Upper lobe of right lung (tissue), 1 donor: ENCODE measurements at places on chromosomes 5 and 9. TPM values are rescaled to one million over a fixed set of nuclear protein-coding genes. Genes with fewer than 3 reads are reported as not detected.

DNA sequence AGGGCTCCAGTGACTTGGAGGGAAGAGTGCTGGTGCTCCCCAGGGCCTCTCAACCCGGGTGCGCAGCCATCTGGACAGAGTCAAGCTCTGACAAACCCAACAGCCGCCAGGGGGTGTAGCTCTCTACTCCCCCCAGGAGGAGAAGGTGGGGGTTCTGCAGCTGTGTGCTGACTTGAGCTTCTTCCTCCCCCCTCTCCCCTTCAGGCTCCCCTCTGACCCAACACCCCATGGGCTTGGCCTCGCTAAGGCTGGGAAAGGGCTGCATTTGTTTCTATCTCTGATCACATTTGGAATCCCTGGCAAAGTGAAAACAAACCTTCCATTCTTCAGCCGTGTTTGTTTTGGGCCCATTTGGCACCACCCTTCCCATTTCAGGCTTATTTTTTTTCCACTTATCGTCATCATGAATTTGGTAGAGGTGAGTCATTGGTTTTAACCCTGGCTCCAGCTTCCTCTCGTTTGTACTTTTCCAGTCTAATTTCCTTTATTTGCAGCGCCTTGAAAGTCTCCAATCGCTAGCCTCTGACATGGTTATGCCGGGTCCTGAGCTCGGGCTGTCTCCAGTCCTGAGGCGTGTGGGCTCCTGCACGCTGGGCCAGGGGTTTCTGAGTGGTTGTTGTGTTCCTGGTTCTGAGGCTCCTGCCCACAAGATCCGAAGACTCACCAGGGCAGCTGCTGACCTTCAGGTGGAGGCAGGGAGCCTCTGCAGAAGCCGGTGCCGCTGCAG lies 36.1 kb downstream of the DAP start:
- no peak for DNase-seq

GRCh38 chr9:127825319-127826051 lies 22.8 kb downstream of the FPGS start:
- peak; percentile 78 for DNase-seq

- peak; percentile 67 for DNase-seq
Observed at GRCh38 chr5:14663734-14664269, 716 bp upstream of the OTULIN start.

DNA sequence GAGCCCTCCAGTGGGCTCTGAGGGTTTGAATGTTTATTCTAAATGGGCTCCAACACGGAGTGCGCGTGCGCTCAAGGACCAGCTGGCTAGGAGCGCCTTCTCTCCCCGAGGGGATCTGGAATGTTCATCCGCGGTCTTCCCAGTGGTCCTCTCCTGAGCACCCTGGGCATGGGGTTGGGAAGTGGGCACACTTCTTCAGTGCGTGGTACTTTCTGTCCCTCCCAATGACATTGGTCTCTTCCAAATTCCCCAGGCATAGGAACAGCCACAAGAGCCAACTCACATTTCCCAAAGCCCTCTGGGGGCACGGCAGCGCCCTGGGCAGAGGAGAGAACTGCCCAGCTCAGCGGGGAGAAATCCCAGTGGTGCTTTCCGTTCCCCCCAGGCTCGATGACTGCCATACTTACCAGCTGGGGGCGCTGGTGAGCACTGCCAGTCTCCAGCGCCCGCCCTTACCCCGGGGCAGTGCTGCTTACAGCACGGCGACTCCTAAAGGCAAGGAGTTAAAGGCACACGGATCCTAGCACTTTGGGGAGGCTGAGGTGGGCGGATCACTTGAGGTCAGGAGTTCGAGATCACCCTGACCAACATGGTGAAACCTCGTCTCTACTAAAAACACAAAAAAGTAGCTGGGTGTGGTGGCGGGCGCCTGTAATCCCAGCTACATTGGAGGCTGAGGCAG lies 29.9 kb upstream of the OBP2B start:
- peak; percentile 91 for DNase-seq

Gene BTNL8
- 4.5 TPM for total RNA-seq

DNA sequence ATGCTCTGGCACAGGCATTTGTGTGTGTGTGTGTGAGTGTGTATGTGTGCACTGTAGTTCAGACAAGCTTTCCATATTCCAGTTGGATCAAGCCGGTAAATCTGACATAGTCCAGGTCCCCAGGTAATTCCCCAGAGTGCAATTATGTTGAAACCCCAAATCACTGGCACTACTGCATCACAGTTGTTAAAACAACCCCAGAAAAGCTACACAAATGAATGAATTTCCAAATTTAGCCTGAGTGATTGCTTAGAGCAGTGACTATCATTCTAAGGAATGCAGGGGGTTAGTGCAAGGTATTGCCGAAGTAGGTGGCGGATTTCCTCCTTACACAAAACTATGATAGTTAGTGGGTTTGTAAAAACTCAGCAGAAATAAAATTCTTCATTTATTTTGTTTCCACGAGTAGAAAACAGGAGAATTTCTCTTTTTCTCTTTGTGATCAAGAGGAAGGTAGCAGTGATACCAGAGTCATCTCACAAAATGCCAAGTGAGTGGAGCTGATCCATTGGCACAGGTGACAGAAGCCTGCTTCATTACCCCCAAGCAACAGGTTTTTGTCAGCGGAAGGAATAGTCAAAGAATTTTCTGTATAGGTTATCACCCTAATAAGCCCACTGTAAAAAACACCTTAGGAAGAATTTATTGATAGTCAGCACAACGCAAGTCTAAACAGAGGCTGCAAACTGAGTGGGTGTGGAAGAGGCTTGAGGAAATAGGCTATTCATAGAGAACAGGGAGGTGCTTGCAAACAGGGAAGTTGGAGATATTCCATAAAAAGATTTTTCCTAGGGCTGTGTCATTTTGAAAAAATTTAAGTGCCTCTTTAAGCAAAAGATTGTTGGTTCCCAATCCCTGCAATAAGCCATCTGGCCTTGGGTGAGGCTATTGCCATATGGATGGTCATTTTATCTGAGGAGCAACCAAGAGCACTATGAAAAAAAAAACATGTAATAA lies 385.1 kb downstream of the CHSY3 start:
- DNase-seq: no peak

GRCh38 chr9:37528652-37529471 lies 43.1 kb downstream of the POLR1E start:
- no peak for DNase-seq

Gene EFNA5
- 12.0 TPM for total RNA-seq

- DNase-seq: peak; percentile 79
Observed at GRCh38 chr9:132768932-132769905, 99.0 kb downstream of the GTF3C4 start.

DNA sequence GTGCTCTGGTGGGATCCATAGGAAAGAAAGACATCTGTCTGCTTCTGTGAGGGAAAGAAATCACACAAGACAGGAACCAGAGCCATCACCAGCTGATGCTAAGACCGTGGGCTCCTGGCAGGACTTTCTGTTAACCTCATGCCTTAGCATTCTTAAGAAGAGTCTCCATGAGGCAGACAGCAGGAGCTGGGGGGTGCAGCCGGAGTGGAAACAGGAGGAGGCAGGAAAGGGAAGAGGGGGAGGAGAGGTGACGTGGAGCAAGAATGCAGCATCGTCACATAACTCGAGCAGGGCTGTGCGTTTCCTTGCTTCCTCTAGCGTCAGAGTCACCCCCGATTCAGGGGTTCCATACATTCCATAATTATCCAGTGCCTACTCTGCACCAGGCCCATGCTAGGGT lies 53.6 kb downstream of the ERGIC1 start:
- DNase-seq: no peak
